ENCODE measurements at places on chromosomes 5 and 9.

DNA sequence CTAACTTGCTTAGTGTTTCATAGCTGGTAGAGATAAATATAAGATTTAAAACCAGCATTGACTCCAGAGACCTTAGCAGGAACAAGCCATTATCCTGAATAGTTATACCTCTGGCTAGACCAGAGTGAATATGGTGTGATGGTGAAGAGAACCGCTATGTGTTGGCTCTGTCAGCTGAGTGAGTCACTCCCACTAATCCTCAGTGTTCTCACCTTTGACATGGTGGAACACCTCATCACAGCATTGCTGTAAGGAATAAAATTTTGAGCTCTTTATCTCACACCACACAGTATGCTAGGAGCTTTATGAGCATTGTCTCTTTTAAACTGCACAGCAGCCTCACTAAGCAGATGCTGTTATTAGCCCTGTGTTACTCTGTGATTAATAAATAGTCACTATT, 90.7 kb upstream of the DHFR start:
- no peak for DNase-seq

DNA sequence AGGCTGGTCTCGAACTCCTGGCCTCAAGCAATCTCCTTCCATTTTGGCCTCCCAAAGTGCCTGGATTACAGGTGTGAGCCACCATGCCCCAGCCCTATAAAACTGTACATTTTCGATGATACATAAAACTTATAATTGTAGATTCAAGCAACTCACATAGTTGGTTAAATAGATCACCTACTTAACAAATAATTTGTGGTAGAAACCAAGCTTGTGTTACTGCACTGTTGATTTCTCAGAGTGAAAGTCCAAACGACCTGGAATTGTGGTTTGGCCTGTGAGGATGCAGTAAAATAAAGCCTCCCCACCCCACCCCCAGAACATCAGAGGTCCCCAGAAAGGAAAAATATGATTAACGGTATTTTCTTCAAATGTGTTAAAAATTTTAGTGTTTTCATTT, 92.7 kb downstream of the TRIO start:
- DNase-seq = no peak

DNA sequence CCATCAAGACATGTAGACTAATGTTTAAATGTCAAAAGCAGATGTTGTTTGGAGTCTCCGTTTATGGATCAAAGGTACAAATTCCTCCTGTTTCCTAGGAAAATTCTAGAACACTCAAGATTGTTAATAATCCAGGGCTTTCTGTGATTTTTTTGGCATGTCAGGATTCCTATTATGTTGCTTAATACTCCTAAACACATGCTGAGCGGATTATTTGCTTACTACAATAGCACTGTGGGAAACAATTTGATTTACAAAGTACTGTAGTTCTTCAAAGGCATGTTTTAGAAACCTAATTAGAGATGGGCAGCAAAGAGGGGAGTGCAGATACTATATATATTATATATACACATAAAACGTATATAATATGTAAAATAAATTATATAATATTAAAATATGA, 19.0 kb upstream of the SCAMP1 start:
- no peak for DNase-seq

- no peak for DNase-seq
Measured at GRCh38 chr9:4850603-4851310, 58.0 kb downstream of the RCL1 start.

DNA sequence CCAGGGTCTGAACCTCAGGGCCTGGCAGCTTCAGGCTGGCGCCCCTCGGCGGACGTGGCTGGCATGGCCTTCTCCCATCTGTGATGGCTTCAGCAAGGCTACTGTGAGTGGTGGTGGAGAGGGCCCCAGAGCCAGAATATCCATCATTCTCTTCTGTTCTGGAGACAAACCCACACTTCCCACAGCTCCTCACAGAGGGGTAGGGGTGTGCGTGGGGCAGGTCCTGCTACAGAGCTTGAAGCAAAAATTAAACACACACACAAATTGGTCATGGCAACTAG, 9.6 kb downstream of the GPX3 start:
- no peak for DNase-seq

DNA sequence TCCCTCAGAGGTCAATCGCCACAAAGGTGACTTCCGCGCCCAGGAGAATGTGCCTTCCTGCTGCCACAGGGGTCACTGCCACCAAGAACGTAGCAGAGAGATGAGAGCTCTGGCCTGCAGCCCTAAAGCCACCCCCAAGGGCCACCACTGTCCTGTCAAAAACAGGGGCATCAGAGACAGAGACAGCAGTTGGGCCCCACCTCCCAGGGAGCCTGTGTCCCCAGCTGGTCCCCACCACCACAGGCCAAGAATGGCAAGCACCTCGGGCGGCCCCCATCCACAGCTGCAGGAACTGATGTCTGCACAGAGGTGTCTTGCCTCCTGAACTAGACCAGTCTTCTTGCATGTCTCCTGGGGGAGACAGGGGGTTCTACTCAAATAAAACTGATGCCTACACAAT, 5.8 kb downstream of the SPATA31E1 start:
- DNase-seq = no peak
